GM04504 (cell line): ENCODE measurements at places on chromosomes 6 and 20.

DNA sequence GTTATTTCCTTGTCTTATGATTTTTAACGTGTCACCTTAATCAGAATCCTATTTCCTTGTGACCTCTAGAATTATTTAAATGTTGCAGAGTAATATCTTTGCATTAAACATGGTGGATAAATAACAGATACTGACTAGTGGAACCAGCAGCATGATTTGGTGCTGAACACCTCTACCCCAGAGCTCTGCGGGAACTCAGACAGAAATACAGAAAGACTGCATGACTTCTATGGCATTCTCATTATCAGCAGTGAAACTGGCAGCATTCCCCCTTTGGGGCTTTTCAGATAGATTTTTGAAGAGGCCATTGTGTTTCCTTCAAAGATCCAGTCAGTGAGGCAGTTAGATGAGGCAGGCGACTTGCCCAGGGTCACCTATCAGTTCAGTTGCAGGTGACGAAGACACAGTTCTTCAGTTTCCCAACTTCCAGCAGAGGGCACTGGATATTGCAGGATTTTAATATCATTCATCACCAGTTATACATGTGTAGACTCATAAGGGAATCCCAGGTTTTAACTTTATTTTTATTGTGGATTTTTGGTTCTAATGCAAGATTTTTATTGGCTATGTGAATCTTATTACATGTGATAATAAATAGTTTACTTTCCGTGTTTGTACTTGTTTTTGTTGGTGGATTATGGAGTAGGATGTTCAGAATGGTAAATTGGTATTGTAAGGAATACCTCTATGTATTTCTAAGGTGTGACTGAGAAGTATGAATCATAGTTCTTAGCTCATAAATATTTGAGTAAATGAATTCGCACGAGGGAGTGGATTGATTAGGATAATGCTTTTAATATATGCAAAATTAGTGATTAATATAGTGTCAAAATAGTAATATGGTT lies 81.3 kb downstream of the AFDN start:
- DNase-seq = no peak

GRCh38 chr20:50098259-50098658 lies 14.7 kb downstream of the UBE2V1 start:
- no peak for DNase-seq

DNA sequence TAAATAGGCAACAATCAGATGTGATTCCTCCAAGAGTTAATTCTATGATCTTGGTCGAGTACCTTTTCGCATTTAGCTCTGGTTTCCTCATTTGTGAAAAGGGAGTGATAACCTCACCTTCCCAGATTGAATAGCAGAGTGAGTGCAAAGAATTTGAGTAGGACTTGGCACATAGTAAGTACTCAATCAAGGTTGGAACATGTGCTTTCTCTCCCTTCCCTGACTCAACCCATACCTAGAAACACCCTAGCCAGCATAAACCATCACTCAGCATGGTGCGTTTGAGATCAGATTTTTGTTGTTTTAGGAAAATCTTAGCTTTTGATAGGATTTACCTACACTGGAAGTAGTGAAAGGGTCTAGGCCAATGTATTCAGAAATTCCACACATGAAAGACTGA lies 333.4 kb upstream of the NT5E start:
- no peak for DNase-seq

- no peak for DNase-seq
These were observed 214.1 kb upstream of the RREB1 start for GRCh38 chr6:6893701-6894100.

DNA sequence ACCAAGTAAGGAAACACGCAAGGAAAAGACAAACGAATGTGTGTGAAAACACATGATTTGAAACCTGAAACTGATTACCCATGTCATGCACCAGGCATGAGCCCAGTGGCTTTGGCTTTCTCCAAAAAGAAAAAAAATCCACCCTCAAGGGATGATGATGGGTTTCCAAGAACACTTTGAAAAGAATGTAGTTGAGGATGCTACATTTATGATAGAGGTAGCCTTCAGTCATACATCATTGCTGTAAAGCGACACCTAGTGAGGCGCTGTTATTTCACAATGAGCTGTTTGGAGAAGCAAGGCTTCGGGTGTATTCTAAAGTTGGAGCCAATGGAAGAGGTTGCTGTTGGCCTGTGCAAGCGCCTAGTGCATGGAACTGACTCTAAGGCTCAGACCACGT lies 124.9 kb downstream of the SCML4 start:
- DNase-seq = no peak

- peak; percentile 97 for DNase-seq
These were observed 94.0 kb upstream of the NHSL1 start for GRCh38 chr6:138593124-138593877.

DNA sequence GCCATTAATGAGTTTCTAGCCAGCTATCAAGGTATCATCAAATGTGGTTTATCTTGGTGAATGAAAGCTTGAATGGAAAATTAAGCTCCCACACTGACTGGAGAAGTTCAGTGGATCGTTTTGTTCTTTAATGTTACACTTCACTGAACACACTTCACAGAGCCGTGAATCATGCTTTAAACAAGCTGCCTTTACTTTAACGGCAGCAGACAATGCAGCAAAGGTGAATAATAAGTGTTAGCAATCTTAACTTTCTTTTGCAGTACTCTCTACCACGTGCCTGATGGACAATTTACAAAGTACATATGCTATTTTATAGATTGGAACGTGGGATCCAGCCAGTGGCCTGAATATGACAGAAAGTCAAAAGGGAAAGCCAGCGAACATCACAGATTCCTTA lies 424.5 kb downstream of the GRIK2 start:
- DNase-seq = no peak

- no peak for DNase-seq
These were observed 169.5 kb downstream of the VEGFA start for GRCh38 chr6:43939281-43940070.

- DNase-seq = peak; percentile 17
These were observed 93.2 kb downstream of the DLGAP4 start for GRCh38 chr20:36399147-36399968.

- peak; percentile 88 for DNase-seq
These were observed 12.1 kb upstream of the C20orf203 start for GRCh38 chr20:32685541-32686529.

DNA sequence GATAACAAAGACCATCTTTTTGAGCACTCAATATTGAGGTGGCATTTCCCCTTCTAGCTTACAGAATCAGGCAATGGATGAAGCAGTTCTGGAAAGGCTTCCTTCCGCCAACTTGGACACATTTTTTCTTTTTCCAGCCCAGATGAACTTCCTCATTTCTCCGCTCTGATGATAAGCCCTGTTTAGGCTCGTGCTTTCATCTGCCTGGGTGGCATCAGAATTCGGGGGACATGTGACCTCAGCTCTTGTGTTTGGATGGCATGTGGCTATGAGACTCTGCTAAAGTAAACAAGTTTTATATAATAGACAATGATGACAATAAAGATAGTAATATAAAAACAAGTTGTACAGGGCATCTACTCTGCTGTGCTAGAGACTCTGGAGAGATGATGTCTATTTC lies 796.7 kb downstream of the DHX35 start:
- DNase-seq = no peak

- peak; percentile 91 for DNase-seq
These were observed 9.1 kb downstream of the BCL2L1 start for GRCh38 chr20:31713312-31714273.

DNA sequence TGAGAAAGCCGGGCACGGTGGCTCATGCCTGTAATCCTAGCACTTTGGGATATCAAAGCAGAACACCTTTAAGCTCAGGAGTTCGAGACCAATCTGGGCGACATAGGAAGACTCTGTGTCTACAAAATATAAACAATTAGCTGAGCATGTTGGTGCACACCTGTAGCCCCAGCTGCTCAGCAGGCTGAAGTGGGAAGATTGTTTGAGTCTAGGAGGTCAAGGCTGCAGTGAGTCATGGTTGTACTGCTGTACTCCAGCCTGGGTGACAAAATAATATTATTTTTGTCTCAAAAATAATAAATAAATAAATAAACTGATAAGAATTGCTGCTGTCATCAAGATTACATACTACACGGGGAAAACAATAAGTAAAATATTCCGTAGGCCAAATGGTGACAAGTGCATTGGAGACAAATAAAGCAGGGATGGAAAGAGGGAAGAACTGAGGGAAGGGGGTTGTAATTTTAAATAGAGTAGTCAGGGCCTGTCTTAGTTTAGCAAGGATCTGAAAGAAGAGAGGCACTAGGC lies 14.0 kb upstream of the TOP1 start:
- DNase-seq = no peak

GRCh38 chr6:151109361-151109760 lies 130.4 kb upstream of the AKAP12 start:
- DNase-seq = no peak

DNA sequence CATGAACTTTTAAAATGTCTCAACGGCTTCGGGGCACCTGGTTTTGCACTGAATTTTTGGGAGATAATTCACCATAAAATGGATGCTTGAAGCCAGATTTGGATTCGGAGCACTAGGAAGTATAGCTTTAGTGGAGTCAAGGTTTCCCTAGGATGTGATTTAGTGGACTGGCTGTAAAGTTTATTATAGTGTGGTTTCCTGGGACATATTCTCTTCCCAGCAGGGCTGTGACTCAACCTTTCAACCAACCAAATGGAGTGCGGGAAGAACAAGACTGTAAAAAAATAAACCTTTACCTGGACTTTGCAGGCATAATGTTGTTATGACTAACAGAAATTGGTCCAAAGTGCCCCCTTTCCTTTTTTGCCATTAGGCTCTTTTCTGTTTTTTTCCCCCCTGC lies 327.4 kb upstream of the MAN1A1 start:
- peak; percentile 24 for DNase-seq

DNA sequence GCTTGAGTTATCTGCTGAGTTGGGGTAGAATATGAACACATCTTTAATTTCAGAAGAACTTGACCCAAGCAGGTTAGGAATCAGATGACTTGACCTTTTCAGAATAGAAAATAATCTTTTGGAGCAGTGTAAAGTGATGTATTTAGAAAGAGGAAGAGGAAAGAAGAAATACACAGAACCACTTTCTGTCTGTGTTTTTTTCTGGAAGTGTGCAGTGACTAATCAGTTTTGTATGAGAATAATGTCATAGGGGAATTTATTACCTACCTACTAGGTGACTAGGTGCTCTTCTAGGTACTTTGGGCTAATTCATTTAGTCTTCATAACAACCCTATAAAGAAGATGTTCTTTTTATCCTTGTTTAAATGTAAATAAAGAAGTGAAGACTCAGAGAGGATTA lies 3.0 kb downstream of the PPP1R14C start:
- no peak for DNase-seq

- DNase-seq = no peak
These were observed 24.6 kb upstream of the FOXC1 start for GRCh38 chr6:1584996-1585668.

DNA sequence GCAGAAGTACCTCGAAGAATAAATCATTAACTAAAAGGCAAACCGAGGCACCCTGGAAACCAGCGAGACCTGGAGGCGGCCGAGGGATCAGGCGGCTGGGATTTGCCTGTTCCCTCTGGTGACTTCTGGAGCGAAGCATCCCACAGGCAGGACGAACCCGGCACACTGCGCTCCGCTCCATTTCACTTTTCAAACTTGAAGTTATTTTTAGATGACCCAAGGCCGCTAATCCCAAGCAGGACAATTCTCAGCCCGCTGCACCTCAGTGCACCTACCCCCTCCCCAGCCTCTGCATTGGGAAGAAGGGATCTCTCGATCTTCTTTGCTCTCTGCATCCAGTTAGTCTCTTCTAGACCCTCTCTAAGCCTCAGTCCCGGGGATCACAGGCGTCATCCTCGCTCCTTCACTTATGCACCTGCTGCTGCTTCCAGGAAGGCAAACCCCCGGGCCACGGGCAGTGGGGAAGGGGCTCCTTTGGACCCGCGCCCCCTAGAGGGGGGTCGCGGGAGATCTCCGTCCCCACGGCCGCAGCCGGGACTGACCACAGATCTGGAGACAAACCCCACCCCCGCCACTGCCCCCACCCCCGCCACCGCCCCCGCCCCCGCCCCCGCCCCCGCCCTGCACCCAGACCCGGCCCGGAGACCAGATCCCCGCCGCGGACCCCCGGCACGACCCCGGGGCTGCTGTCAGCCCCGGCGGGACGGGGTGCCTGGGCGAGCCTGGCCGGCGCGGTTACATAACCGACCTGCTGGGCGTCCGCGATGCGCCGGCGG lies 636 bp downstream of the RCAN2 start:
- no peak for DNase-seq

DNA sequence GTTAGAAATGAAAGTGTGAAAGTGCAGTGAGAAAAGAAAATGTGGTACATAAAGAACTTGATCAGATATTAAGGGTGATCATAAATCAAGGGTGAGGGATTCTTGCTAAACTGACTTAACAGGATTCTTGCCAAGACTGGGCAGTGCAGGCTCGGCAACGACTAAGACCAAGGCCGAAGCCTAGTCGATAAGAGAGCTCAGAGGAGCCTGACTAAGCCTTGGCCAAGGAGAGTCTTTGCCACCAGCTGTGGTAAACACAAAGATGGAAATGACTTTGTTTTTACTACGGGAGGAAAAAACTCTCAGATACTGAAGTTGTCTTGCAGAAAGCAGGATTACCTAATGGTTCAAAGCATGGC lies 196.6 kb downstream of the LY86 start:
- no peak for DNase-seq

GRCh38 chr20:44051661-44052000 lies 135.4 kb downstream of the JPH2 start:
- DNase-seq = no peak

DNA sequence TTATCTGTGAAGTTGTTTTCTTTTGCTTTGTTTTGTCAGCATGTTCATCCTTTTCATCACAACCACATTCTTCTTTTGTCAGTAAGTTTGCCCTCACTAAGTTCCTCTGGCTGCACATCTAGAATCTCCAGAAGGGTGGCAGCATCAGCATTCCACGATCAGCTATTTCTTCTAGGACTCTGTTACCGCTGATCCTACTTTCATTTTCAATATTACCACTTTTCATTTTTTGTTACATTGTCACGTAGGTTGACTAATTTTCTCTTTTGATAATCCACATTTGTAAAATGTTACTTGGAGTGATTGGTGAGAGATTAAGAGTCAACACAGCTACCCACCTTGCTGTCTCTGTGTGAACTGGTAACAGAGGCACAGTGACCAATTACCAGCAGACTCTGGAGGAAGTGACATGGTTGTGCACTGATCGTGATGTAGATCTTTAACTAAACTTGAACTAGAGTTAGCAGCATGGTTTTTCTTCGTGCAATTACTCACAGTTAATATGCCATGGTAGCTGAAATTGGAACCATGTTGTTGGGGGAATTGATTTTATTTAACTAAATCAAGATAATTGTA lies 307.9 kb upstream of the SLC35B3 start:
- DNase-seq = no peak

DNA sequence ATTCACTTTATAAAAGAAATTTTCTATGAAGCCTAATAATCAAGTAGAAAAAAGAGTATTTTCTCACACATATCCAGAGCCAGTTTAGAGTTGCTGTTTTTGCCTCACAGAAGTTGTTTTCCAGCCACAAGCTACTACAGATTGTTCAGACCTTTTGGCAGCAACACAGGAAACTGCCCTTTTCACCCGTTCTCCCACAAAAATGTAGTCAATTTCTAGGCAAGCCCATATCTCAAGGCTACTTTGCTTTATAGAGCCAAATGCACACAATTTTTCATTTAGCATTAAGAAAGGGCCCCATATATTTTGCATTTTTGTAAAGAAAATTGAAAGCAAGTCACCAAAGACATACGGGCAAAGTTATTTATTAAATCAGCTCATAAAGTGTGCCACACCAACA lies 49.5 kb downstream of the EPB41L2 start:
- peak; percentile 60 for DNase-seq
